ENCODE measurements at places on chromosomes 2 and 18.

GRCh38 chr18:58649966-58650816, 21.1 kb upstream of the MALT1 start:
- peak; percentile 52 for DNase-seq

- no peak for DNase-seq
Observed at GRCh38 chr2:113679457-113679856, 52.4 kb downstream of the RABL2A start.

DNA sequence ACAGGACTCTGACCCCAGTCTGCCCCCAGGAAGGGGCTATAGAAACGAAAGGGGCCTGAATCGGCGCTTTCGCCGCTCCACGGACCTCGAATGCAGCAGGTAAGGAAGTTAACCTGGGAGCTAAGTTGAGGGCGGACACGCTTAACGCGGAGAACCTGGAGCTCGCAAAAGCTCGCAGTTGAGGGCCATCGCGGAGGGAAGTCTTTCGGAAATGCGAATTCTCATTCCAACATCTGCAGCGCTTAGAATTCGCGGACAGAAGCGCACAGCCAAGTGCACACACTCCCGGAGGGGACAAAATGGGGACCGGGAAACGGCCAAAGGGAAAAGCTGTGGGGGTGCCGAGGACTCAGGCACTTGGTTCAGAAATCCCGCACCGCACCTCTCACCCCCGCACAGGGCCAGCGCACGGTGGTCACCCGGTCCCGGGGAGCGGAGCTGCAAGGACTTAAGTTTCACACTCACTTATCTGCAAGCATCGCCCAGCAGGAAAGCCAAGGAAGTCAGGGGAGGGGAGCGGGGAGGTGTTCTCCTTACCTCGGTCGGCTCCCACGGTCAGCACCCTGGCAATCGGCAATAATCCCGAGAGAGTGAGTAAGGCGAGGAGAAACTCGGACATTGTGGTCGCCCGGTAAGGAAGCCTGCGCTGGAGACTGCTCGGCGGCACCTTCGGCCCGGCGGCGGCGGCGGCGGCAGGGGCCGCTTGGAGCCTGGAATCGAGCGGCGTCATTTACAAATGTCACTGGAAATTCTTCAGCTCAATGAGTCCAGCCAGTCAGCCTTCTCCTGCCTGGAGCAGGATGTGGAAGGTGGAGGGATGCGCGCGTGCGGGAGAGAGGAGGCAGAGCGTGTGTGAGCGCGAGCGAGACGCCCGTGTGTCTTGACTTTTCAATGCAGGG, 456 bp downstream of the LRP1B start:
- no peak for DNase-seq

DNA sequence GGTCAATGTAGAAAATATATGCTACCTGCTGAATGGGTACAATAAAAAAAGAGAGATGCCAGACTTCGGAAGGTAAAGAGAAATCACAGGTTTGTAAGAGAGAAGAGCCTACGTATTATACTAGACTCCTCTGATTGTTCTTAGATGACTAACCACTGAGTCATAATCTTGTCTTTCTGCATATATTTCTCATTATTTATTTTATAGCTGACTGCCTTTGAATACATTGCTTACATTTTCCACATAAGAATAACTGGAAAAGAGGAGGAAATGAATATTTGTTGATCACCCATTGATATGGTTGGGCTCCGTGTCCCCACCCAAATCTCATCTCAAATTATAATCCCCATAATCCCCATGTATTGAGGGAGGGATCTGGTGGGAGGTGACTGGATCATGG, 90.3 kb upstream of the RAB27B start:
- no peak for DNase-seq

DNA sequence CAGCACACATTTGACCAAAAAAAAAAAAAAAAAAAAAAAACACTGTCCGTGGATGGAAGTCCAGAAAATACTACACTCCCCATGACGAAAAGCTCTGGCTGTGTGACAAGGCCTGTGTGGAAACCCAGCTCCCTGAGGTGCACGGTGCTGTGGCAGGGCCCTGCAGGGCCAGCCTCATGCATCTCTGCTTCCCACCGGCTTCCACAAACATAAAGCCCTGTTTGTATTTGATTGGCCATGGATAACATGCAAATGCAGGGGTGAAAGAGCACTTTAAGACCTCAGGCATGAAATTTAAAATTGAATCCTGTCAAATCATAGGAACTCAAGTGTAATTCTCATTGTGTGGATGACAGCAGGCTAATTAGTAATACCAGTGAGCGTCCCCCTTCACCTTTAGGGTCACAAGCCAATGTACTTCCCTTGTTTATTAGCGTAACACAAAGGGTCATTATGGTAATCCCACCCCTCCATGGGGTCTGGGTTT, 757.2 kb downstream of the GALR1 start:
- DNase-seq, result no peak

GRCh38 chr2:29207352-29208148, 92.3 kb downstream of the CLIP4 start:
- no peak for DNase-seq

All from activated naive CD8-positive, alpha-beta T cell treated with anti-CD3 and anti-CD28 coated beads for 36 hours (primary cell).